Amniotic epithelial cell (primary cell): ENCODE measurements at places on chromosomes 5 and 9.

- DNase-seq = no peak
Measured at GRCh38 chr5:88934439-88934838, 51.5 kb upstream of the MEF2C start.

DNA sequence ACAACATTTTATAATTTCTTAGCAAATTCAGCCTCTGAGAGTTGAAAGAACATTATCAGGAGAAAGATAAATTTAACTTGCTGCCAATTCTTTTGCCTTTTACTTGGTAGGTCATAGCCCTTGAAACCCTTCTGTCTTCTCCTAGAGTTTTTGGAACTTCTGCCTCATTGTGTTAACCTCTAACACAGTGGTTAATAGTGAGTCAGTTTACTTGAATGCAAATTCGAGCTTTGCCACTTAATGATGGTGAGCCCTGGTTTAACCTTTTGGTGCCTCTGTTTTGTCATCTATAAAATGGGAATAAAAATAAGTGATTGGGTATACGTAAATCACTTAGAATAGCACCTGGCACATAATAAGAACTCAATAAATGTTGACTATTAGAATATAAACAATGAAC, 1.8 kb upstream of the INIP start:
- DNase-seq = no peak

GRCh38 chr9:91773156-91773555, 176.9 kb downstream of the ROR2 start:
- DNase-seq = peak; percentile 90

- DNase-seq = no peak
Measured at GRCh38 chr5:104731331-104731730, 1168.7 kb upstream of the NUDT12 start.

- no peak for DNase-seq
Measured at GRCh38 chr5:6676702-6677101, 36.5 kb upstream of the TENT4A start.

DNA sequence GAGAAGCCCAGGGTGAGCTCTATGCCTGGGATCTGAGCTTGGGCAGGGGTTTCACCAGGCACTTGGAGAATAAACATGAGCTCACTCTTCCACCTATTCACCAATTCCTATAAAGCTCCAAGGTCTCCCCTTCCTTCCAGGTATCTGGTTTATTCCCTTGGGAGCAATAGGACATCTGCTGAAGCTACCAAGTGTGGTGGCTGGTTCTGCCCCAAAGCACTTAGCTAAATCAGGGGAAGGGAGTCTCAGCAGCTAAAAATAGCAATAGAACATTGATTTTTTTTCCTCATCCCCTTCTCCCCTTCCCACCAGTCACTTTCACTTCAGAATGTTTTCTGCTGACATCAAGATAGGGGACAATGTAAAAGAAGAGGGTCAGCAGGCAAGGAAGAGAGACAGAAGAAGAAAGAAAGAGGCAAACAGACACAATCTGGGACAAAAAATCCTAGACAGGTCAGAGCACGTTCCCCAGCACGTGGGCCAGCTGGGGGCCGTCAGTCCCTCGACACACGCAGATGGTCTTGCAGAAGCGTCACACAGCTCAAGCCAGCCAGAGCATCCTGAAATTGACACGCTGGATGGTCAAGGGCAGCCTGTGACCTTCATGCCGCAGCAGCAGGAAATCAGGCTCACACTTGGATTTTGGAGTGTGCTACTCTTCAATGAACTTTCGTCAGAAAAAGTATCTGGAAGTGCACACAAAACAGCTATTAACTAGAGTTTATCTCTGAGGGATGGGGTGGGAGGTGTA, 176.0 kb downstream of the ZNF608 start:
- DNase-seq = no peak

DNA sequence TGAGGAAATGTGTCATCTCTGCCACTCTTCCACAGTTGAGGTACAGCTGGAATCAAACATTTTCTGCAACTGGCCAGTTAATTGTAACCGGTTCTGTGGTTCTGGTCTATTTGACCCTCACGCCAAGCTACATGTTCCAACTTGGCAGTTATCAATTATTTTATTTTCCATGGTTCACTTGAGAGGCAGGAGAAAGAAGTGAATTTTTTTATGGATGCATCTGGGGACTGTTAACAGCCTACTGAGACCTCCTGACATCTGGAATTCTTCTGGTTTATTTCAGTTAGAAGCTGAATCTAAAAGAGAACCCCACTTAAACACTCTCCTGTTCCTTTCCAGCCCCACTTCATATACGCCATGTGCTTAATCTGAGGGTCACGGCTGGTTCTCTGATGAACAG, 372.3 kb downstream of the DNAH5 start:
- no peak for DNase-seq

GRCh38 chr5:72179028-72179815, 71.9 kb downstream of the MAP1B start:
- DNase-seq = peak; percentile 79

- DNase-seq = no peak
Measured at GRCh38 chr9:126700903-126701812, 87.4 kb downstream of the LMX1B start.

- DNase-seq = no peak
Measured at GRCh38 chr5:158560170-158560569, 539.5 kb downstream of the EBF1 start.

- no peak for DNase-seq
Measured at GRCh38 chr9:21479152-21479702, 2.9 kb downstream of the IFNE start.

- no peak for DNase-seq
Measured at GRCh38 chr5:151047814-151048425, 27.5 kb downstream of the GPX3 start.

DNA sequence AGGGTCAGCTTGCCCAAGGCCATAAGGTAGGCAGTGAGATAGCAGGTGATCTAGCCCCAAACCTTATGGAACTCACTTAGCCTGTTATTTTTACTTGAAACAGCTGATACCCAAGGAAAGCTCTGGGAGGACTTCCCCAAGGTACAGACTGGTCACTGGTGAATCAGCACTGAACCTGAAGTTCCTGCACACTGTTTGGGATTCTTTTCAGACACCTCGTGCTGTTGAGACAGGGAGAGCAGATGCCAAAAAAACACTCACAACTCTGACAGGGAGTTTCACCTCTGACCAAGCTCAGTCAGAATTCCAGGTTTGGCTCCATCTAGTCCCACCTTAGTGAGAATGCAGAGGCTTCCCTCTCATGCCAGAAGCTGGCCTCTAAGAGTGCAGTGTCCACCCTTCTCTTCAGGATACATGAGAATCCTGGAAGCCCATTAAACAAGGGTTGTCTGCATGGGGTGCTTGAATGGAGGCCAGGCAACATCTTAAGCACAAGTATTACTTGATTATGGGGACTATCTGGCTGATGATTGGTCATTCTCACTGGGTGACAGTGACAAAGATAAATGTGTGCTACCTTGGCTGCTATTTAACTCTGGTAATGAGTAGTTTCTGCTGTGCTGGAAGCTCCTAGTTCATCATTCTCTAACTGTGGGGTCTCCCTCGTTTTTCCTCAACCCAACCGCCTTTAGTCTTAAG, 122.8 kb upstream of the SLIT3 start:
- DNase-seq = no peak

GRCh38 chr9:89434636-89435035, 63.3 kb downstream of the SEMA4D start:
- no peak for DNase-seq

GRCh38 chr9:8489835-8490234, 690.3 kb upstream of the DMAC1 start:
- no peak for DNase-seq

DNA sequence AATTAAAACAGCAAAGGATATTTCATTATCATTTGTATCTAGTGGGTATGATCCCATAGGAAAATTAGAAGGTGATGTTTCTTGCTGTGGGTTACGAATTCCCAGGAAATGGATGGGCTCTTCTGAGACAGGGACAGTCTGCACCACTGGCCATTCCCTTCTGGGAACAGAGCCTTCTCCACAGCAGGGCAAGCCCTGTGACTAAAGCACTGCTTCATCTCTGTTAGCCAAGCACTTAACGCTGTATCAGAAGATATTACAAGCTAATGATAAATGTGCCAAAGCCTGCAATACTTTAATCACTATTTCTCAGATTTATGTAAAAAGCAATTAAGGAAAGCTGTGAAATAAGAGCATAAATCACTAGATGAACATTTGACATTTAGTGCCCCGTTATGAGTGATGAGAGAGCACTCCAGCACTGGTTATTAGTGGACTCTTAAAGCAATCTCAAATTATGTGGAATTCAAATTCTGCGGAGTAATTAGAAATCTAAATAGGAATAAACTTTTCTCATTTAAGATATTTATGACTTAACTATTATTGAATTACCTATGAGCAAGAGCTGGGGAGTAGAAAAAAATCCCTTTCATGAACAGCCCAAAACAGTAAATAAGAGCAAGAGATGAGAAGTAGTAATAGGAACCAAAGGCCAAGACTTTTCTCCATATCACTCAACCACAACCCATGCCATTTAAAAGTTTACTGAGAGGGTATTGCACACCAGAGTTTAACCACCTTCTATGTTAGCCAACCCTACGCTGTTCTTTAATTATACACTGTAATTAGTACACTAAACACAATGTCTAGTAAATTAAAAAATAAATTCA, 49.2 kb downstream of the FAM240B start:
- DNase-seq = no peak

GRCh38 chr5:103444333-103445038, 118.1 kb downstream of the NUDT12 start:
- no peak for DNase-seq

GRCh38 chr5:76689321-76690036, 26.4 kb upstream of the F2R start:
- DNase-seq = peak; percentile 93
